Mesothelial cell of epicardium (in vitro differentiated cells): ENCODE measurements at places on chromosomes 7 and 10.

GRCh38 chr7:29958667-29959358, 30.8 kb downstream of the SCRN1 start:
- no peak for DNase-seq

GRCh38 chr7:139127648-139128047, 18.1 kb upstream of the ZC3HAV1 start:
- DNase-seq: no peak

GRCh38 chr7:158123753-158124152, 463.9 kb downstream of the PTPRN2 start:
- no peak for DNase-seq

GRCh38 chr10:100339236-100339635, 7.8 kb upstream of the SCD start:
- DNase-seq: no peak

- no peak for DNase-seq
Measured at GRCh38 chr7:13708670-13709069, 280.8 kb downstream of the ETV1 start.

GRCh38 chr7:17663061-17663675, 277.1 kb downstream of the SNX13 start:
- no peak for DNase-seq

DNA sequence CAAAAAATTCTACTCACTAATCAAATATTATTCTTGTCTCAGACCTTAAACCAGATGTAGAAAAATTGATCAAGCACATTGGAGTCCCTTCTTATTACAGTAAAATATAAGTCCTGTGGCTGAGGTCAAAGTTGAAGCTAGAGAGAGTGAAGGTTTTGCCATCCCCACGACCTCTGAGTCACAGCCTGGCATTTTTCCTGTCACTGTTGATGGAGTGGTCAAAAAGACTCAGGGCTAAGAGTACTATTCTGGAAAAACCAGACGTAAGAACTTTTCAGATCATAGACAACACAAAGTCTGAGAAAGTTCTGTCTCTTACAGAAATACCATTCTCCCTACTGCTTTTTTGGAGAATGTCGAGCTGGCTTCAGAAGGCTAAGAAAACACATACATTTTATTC, 323.7 kb upstream of the ANKRD30A start:
- DNase-seq: no peak

DNA sequence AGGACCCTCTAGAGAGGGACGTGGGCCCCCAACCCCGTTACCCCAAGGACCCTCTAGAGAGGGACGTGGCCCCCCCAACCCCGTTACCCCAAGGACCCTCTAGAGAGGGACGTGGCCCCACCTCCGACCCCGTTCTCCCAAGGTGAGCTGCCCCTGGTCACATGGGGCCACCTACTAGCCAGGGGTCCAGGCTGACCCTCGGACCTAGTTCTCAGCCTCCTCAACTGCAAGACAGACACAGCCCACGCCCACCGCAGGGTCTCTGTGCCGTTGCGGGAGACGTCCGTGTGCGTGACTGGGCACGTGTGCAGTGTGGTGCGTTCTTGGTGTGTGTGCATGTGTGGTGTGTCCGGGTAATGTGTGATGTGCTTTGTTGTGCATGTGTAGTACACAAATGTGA, 21.6 kb upstream of the UTF1 start:
- DNase-seq: peak; percentile 6

DNA sequence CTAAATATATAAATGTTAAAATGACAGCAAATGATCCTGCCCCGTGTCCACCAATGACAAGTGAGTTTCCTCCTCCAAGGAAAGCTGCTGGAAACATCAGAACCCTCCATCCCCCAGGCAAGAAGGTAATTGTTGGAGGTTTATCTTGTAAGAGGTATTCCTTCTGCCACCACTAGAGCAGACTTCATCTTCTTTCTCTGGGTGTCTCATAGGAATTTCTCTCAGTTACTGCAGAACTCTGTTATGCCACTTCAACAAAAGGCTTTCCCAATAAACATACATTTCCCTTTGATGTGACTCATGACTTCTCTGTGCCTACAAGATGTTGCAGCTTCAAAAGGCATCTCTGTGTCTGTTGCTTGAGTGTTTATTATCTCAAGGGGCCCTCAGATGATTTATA, 279.1 kb downstream of the BMPER start:
- no peak for DNase-seq

- DNase-seq: no peak
Measured at GRCh38 chr10:1166101-1166827, 110.1 kb downstream of the WDR37 start.

DNA sequence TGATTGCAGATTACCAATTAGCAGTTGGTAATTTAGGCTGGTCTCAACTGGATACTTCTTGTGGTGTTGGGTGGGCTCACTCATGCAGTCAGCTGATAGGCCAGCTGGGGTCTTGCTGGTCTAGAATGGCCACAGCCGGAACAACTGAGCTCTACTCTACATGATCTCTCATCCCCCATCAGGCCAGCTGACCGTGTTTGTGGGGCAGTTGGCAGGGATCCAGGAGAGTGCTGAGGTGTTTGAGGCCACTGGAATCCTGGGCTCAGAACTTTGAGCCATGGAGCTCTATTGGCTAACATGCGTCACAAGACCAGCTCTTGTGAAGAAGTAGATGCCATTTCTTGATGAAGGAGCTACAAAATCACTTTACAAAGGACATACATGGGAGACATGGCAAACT, 242.4 kb downstream of the GFRA1 start:
- no peak for DNase-seq

DNA sequence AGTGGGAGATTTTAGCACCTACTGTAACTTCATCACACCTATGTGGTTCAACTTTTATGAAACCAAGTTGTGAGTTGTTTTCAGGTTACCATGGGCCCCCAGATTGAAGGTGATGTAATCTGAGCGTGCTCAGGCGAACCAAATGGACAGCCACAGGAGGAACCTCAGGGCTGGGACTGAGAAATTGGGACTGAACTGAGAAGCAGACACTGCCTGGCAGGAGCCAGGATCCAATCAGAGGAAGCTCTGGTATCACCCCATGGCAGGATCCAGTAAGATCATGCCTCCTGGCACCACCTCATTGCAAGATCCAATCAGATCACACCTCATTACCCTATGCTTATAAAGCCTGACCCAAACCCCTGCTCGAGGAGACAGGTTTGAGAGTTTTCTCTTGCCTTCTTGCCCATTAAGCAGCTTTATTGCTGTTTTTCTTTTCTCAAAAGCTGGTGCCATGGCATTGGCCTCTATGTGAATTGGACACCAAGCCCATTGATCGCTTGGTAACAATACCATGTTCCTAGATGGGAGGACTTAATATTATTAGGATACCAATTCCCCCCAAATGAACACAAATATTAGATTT, 43.2 kb upstream of the GDF10 start:
- DNase-seq: no peak

- DNase-seq: no peak
Measured at GRCh38 chr7:37362802-37363201, 85.9 kb downstream of the ELMO1 start.

DNA sequence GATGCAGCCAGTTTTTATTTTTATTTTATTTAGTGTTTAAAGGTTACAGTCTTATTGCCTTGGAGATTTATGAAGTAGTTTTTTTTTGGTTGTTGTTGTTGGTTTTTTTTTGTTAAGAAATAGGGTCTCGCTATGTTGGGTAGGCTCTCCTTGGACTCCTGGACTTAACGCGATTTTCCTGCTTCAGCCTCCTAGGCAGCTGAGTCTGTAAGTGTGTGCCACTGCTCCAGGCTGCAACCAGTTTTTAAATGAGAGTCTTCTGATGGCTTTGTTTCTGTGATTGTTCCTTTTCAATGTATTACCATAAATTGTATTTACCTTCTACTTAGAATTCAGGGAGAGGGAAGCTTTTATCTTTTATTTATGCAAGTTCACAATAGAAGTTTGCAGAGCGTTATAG, 62.8 kb downstream of the BICC1 start:
- DNase-seq: no peak

GRCh38 chr7:27364344-27364758, 121.7 kb downstream of the EVX1 start:
- DNase-seq: no peak

GRCh38 chr7:4769761-4770160, 5.7 kb upstream of the AP5Z1 start:
- DNase-seq: no peak

GRCh38 chr10:43166207-43166879, 28.1 kb downstream of the CSGALNACT2 start:
- no peak for DNase-seq

- DNase-seq: no peak
Measured at GRCh38 chr10:68428396-68429104, 21.5 kb upstream of the RUFY2 start.

DNA sequence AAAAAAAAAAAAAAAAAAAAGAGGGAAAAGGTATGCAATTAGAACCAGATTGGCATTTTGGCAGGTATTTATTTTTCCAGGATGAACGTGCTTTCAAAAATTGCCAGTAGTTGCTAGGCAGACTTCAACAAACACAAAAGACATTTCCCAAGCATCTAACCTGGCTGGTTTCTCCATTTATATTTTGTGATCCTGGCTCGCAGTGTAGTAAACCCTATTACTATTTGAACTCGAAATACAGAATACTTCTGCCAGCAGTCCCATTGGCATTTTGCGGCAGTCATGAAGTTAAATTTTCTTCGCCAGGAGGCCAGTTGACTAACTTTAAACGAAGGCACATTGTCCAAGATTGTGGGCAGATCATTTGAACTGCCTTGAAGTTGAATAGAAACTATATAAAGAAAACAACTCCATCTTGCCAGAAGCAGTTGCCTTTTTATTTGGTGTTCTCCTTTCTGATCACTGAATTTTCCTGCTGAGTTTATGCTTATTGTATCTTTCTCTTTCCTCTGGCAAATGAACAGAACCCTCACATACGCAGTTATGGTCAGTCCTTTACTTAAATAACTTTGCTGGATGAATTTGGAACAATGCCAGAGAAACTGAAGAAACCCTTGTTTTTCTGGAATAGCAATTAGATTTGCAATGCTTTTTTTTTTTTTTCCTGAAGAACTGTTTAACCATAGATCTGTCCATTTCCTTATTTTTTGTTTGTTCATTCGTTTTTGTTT, 132.9 kb downstream of the BICC1 start:
- no peak for DNase-seq

DNA sequence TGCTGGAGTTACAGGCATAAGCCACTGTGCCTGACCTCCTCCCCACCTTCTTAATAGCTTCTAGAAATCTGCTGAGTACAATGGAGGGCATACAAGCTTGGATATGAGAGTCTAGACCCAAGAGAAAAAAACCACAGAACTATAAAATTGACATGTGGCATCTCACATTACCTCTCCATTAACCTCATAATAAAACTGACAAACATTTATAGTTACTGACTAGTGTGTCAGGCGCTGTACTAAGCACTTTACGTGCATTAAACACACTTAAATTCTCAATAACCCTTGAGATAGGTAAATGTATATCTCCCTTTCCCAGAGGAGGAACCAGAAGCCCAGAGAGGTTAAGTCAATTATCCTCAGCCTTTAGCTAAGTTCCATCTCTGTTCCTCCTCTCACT, 300.5 kb upstream of the MYO3A start:
- DNase-seq: no peak

DNA sequence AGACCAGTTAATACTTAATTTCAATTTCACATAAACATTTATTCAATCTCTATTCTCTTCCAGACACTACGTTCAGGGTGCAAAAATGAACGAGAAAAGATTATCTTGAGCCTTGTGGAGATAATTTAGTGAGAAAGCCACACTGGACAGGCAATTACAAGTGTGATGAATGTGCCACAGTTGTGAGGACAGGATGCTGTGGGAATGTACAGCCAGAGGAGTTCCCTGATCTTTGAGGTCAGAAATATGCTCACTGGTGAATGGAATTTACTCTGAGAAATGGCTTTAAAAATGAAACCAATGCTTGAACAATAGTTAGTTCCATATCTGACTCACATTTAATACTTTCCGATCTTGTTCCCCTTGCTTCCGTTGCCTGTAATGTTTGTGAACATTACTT, 864.8 kb downstream of the GATA3 start:
- no peak for DNase-seq

- no peak for DNase-seq
Measured at GRCh38 chr10:113052076-113052830, 102.2 kb downstream of the TCF7L2 start.

DNA sequence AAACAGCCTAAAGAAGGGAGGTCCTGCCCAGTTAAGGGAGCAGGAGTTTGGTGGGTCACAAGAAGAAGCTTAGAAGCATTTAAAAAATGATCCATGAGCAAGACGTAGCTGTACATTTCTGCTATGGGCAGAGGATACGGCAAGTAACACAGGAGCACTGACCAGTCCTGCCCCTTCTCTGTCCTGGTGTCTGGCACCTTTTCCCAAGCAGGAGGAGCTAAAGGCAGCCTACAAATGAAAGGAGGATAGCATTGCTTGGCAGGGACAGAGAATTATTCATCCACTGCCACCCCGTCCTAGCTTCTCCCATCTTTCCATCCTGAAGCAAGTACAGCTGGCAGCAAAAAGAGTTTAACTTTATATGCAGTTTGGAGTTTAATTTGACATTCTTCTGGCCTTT, 1077.6 kb downstream of the TYW1 start:
- DNase-seq: no peak

DNA sequence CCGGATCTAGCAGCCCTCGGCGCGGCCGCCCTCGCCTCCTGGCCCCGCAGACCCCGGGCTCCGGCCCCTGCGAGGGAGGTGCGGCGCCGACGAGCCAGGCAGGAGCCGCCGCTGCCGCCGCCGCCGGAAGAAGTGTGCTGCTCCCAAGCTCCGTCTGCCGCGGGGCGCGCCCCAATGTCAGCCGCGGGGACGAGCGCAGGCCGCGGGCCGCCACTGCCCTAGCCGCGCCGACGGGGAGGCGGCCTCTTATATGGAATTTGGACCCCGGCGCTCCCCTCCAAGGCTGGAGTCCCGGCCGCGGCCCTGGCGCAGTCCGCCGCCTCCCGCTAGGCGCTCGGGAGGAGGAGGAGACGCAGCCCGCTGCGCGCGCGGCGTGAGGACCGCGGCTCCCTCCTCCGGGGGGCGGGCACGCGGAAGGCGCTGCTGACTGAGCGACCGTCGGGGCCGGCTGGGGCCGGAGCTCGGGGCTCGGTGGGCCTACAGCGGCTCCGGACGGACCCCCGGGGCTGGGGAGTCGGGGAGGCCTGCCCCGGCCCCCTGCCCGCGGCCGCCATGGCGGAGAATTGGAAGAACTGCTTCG, at the start of gene TRIM8:
Gene TRIM8 (plus strand): TSS at position 414 of the 580 bp plus-strand sequence. CDS start 139 bp downstream, at position 553.
- peak; percentile 68 for DNase-seq

GRCh38 chr10:50044941-50045664, 22.7 kb upstream of the WASHC2A start:
- DNase-seq: no peak

GRCh38 chr10:131706476-131706875, 194.3 kb upstream of the PPP2R2D start:
- DNase-seq: no peak

- DNase-seq: no peak
Measured at GRCh38 chr10:77835669-77836086, 90.9 kb downstream of the DLG5 start.

- DNase-seq: no peak
Measured at GRCh38 chr7:117273814-117274225, 49.0 kb downstream of the WNT2 start.

GRCh38 chr10:43304687-43305333, 37.9 kb upstream of the RASGEF1A start:
- peak; percentile 45 for DNase-seq

GRCh38 chr10:121974535-121975294, at the start of gene NSMCE4A:
Gene NSMCE4A (minus strand): TSS chr10:121975217. CDS start chr10:121975165, 52 bp downstream.
- DNase-seq: peak; percentile 59
